ENCODE measurements at places on chromosomes 7 and 10.

DNA sequence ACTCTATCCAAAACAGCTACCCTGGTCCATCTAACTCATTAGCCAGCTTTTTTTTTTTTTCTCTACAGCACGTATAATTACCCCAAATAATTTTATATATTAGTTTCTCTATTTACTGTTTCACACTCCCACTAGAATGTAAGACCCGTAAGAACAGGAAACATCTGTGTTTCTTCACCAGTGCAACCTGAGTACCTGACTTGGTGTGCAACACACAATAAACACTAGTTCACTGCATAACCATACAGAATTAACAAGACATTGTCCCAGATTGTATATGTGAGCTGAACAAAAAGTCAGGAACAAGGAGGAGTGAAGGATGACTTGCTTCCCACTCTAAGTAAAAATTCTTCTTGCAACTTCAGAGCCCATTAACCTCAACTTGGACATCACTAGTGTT is 180.2 kb upstream of the AKR1E2 start:
- DNase-seq: no peak

DNA sequence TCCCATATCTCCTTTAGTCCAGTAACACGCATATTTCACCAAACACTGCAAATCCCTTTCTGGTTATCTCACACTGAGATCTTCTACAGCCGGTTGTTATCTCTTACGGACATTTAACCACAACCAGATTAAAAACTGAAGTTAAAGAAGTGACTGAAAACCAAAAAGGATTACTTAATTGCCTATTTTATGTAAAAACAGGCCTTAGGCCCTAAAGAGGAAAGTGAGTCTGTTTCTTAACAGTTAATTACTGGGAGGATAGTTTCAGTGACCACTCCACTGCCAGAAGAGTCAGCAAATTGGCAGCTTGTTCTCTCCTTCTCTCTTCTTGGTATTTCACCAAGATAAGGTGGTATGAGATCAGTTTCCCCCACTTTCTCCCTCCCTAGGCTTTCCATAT is 161.9 kb upstream of the MEOX2 start:
- DNase-seq: no peak

DNA sequence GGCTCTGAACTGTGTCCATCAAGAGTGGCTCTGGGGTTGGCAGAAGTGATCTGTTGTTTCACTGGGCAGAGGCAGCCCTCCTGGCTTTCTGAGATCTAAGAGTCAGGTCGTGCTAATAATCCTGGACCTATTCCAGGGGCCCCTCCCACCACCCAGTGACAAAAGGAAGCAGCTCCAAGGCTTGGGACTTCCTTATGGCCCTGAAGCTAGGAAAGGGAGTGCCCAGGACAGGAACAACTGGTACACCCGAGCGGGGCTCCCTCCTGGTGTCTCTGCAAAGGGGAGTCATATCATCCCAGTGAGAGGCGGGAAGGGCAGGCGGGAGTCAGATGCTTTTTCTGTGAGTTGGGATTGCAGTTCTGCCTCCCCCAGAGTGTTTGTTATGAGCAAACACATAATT is 32.3 kb downstream of the RPS24 start:
- no peak for DNase-seq

DNA sequence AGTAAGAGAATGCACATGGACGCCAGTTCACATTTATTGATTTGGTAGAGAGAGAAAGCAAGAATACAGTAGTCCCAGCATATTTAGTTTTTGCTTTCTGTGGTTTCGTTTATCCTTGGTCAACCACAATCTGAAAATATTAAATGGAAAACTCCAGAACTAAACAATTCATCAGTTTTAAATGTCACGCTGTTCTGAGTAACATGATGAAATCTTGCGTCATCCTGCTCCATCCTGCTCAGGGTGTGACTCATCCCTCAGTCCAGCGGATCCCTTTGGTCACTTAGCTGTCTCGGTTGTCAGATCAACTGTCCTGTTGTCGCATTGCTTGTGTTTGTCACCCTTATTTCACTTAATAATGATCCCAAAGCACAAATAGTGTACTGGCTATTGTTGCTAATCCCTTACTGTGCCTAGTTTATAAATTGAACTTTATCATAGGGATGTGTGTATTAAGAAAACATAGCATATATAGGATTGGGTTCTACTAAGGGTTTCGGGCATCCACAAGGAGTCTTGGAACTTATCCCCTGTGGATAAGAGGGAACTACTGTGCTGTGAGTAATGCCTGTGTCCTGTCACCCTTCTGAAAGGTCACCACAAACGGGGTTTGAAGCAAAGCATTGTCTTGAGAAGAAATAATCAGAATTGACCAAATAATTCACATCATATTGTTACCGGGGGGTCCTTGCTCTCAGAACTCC is 73.6 kb downstream of the OTUD1 start:
- no peak for DNase-seq

- DNase-seq: no peak
Measured at GRCh38 chr7:69448071-69448470, 150.2 kb upstream of the AUTS2 start.

DNA sequence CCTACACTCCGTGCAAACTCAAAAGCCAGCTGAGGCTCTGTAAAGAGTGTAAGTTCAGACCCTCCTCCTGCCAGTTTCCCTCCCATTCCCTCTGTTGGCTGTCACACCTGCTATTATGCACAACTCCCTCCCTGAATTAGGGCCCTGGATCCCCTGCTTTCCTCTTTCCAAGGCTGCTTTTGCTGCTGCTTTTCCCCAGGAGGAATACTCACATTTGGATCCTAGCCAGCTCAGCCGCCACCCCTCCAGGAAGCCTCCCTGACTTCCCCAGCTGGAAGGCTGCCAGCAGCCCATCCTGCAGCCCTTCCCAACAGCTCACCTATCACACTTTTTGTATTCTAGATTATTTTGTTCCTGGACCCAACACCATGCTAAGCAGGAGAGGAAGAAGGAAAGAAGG is 40.9 kb upstream of the WDR11 start:
- no peak for DNase-seq

- DNase-seq: no peak
Measured at GRCh38 chr7:70554646-70555045, 577.3 kb upstream of the GALNT17 start.

DNA sequence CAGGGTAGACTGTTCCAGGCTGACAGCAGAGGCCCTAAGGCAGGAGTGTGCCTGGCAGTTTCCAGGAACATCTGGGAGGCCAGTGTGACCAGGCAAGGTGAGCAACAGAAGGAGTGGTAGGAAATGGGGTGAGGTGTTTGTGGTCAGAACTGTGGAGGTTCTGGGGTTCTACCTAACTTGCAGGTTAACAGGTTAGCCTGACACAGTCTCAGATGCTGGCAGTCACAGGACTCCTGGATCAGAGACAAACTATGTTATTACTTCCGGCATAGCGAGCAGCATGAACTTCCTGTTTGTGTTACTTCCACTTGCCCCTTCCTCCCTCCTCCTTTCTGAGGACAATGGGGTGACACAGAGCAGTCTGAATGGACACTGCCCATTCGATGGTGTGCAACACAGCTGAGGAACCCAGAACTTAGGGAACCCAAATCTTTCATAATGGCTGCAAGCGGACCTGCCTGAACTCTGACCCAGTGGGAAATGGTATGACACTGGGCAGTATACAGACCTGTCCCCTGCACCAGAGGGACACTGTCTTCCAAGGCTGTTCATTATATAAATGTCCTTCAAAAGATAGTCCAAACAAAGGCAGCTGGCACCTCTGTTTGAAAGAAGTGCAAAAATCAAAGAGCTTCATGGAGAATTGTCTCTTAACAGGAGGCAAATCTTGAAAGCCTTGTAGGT is 3.9 kb upstream of the SAR1A start:
- DNase-seq: no peak

- no peak for DNase-seq
Measured at GRCh38 chr10:55019439-55019838, 218.4 kb upstream of the PCDH15 start.

- DNase-seq: no peak
Measured at GRCh38 chr10:18860631-18861240, 187.9 kb upstream of the MALRD1 start.

GRCh38 chr10:34758447-34758996 is 56.6 kb downstream of the PARD3 start:
- no peak for DNase-seq

DNA sequence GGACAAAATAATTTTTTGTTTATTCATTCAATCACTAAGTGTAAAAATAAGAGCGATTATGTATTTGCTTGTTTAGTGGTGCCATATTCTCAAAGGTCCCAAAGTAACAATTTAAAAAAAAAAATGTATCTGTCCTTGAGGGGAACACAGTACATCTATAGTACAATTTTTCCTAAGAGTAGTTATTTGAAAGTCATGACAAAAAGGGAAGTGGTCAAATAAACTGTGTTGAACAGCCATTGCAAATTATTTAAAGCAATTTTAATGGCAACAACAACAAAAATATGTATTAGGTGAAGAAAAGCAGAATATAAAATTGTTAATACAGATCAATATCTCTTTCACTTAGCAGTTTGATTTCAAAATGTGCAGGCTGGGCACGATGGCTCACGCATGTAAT is 943.5 kb downstream of the CNTNAP2 start:
- DNase-seq: no peak
